ENCODE measurements at places on chromosomes 2 and 18. TPM values are rescaled to one million over a fixed set of nuclear protein-coding genes. Genes with fewer than 3 reads are reported as not detected.
A peak's percentile ranks its signal among the peaks of the same experiment; 100 is the strongest.

ALPG gene
- not detected for total RNA-seq

MPV17 gene
- total RNA-seq: 104 TPM

COL4A4 gene
- 0.25 TPM for total RNA-seq

UPP2 gene
- total RNA-seq: not detected

SP9 gene
- total RNA-seq: not detected

AQP12A gene
- total RNA-seq: not detected

COBLL1 gene
- 37.1 TPM for total RNA-seq

G6PC2 gene
- not detected for total RNA-seq

RRM2 gene
- total RNA-seq: 16.5 TPM

RAB6C gene
- not detected for total RNA-seq

TXNL4A gene
- total RNA-seq: 245 TPM

CDH7 gene
- total RNA-seq: not detected

- DNase-seq: no peak
These were observed 223.1 kb downstream of the PHLPP1 start for GRCh38 chr18:62938487-62938886.

- DNase-seq: no peak
These were observed 8.0 kb downstream of the TNFRSF11A start for GRCh38 chr18:62332964-62333695.

DNA sequence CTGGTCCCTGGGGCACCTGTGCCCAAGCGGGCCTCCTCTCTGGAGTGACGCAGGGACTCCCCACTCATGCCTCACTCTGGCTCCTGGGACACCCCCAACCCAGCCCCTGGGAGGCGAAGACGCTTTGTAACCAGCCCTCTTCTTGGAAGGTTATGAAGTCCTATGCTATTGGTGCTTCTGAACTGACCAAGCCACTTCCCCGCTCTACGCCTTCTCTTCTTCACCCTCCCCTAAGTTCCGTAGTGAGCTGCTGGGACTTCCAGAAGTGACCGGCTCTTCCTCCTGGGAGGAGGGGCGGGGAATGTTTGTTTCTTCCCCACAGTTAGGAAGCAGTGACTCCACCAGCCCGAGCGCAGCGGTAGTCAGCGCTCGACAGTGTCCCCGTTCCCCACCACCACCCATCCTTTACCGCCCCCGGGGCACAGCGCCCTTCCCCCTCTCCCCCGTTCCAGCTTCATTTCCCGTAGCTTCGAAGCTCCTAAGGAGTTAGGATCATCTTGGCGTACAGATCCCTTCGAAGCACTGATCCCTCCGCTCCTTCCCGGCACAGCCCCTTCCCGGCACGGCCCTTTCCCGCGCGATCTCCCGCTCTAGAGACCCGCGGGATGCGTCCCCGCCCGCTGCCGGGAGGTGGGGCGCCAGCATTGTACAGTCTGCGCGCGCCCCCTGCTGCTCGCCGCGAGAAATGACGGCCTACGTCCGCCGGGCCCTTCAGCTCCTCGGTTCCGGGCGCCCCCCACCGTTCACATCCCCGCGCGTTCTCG lies 25.3 kb upstream of the NOTO start:
- peak; percentile 78 for DNase-seq

GRCh38 chr2:203681978-203682377 lies 24.5 kb upstream of the CD28 start:
- DNase-seq: peak; percentile 91

DNA sequence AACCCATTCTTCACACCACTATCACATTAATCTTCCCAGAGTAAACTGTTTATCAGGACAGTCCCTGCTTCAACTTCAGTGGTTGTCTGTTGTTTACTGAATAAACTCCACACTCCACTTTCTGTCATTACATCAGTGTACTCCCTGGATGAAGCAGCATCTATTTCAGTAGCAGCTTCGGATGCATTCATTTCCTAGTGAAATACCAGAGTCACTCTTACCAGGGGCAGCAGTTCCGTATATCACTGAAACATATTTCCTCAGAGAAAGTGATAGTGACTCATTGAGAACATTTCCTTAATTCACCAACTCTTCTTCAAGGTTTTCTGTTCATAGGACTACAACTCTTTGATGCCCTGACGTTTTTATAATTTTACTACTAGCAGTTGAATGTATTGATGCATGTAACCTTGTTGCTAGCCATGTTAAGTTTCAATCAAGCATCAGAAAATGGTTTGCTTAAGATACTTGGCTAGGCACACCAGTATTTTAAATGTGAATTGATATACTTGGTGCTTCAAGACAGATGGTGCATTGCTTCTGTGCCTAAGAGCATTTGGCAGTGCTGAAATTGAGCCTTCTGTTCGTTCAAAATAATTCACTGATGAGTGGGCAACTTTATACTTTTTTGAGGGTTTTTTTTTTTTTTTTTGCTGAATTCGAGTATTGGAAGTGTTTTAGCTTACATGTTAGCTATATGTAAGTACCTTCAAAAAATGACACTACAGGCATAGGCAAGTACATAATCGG lies 92.3 kb downstream of the UBE2E3 start:
- DNase-seq: peak; percentile 22

- no peak for DNase-seq
These were observed 101.8 kb upstream of the RPE start for GRCh38 chr2:209900638-209901037.

GRCh38 chr2:74031959-74032287 lies 47.2 kb downstream of the TET3 start:
- DNase-seq: no peak

- no peak for DNase-seq
These were observed 464 bp downstream of the CYBRD1 start for GRCh38 chr2:171522788-171523087.

DNA sequence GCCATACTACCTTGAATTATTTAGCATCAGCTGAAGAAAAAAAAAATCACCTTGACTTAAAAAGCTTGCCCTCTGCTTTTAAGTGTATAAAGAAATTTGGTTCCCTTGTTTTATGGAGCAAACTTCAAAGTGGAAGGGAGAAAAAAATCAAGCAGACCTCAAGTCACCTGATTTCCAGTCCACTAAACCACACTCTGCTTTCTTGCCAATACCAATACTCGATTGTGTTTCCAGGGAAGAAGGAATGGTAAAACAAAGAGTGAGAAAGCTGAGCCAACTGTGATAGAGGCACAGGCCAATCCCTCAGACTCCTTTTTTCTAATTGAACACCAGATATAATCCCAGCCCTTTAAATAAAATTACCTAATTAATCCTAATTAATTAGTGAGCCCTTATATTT lies 587.3 kb downstream of the ARHGAP15 start:
- DNase-seq: no peak

DNA sequence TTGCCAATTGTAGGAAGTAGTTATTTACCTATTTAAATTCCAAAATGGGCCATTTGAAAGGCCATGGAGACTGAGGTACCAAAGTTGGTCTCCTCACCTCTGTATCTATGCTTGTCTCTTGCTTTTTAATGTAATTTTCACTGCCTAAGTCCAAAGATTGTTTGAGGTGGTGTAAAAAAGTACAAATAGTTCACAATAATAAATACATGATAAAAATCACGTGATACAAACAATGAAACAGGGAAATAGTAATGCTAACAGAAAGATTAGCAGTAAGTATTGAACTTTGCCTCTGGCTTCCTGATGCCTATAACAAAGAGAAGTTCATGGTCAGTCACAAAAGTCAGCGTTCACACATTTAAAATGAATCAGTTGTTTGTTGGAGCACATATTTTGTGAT lies 67.6 kb downstream of the CNTNAP5 start:
- no peak for DNase-seq

- no peak for DNase-seq
These were observed 207.9 kb upstream of the TNP1 start for GRCh38 chr2:217067787-217068186.

DNA sequence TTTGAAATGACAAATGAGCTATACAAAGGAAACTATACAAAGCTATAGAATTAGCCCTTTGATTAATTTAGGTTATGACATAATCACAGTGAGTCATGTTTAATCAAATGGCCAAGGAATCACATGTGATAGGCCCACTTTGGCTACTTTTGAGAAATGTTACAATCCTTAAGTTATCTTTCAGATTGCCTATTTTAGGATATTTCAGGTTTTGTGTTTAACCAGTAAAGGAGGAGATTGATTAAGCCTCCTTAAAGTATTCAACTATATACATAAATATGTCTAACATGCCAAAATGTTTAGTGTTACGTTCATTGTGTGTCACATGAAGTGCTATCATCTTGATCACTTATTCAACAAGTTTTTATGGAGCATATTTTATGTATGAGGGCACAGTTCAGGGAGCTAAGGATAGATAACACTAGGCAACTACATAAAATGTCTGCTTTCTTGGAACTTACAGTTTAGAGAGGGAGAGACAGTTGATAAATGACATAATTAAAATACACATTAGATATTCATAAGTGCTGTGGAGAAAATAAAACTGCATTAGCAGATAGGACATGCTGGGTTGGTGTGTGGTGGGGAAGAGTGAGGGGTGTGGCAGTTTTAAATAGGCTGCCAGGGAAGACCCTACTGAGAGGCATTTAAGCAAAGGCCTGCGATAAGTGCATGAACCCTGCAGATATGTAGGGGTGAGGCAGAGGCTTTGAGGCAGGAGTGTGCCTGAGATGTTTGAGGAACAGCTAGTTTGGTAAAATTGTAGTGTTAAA lies 77.2 kb downstream of the LTBP1 start:
- DNase-seq: no peak

DNA sequence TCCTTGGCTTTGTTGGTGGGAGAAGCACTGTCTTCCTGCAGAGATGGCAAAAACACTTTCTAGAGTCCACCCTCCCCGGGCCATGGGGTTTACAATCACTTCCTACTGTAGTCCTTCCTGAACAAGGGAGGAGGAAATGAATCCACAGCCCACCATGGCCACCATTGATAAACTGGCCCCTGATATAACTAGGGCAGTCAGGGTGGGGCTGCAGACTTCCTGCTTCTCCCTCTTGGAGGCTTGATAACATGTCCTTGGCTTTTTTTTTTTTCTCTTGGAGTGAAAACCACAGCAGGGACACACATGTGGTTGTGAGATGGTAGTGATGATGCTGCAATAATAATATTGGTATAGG lies 437.8 kb downstream of the ZNF521 start:
- no peak for DNase-seq

- no peak for DNase-seq
These were observed 279.5 kb upstream of the PARD3B start for GRCh38 chr2:204265681-204266181.
